ENCODE measurements at places on chromosomes 3 and 15.

DNA sequence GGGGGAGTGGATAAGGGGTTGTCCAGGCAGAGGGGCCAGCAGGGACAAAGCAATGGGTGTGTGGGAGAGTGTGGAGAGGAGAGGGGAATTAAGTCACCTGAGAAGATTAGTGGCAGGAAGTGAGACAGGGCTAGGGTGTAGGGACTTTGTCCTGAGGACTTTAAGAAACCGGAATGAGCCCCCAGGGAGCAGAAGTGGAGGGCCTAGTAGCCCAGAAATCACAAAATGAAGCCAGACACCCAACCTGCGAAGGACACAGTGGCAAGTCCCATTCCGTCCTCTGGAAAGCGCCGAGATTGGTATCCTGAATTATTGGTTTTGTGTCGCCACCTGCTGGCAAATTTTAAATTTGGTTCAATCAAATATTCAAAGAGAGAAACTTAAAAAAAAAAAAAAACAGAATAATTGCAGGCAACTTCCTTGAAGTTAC, 78.0 kb upstream of the SLC25A36 start:
- DNase-seq: peak; percentile 9

GRCh38 chr3:13025090-13025489, 48.1 kb downstream of the IQSEC1 start:
- DNase-seq: no peak

DNA sequence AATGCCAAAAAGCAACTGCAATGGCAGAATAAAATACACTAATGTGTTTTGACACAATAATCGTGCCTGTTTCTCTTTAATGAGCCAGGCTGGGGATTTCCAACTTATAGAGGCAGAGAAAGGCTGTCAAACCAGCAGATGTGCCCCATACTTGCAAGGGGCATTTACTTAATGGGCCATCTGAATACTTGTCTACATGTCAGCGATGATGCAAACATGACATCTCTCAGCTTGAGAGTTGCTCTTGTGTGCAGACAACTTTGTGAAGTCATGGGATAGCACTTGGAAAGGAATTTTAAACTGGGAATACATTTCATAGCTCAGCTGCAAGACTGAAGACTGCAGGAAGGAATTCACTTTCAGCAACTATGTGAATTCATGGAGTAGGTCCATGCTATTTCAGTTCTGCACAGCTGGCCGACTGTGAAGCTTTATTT, 127.4 kb upstream of the ADAMTS9 start:
- DNase-seq: no peak

- no peak for DNase-seq
Measured at GRCh38 chr3:94179059-94179458, 116.2 kb downstream of the NSUN3 start.

DNA sequence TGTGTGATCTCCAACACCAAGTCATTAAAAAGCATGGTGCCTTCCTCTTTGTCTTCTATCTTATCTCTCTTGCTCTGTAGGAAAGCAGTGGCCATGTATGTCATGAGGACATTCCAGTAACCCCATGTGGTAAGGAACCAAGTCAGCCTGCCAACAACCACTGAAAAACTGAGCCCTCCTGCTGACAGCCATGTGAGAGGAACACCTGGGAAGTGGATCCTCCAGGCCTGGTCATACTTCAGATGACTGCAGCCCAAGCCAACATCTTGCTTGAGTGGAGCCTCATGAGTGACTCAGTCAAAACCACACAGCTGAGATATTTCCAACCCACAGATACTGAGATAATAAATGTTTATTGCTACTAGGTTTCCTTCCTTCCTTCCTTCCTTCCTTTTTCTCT, 597.3 kb downstream of the ZIC1 start:
- no peak for DNase-seq

- no peak for DNase-seq
Measured at GRCh38 chr3:149605902-149606301, 51.9 kb downstream of the WWTR1 start.

DNA sequence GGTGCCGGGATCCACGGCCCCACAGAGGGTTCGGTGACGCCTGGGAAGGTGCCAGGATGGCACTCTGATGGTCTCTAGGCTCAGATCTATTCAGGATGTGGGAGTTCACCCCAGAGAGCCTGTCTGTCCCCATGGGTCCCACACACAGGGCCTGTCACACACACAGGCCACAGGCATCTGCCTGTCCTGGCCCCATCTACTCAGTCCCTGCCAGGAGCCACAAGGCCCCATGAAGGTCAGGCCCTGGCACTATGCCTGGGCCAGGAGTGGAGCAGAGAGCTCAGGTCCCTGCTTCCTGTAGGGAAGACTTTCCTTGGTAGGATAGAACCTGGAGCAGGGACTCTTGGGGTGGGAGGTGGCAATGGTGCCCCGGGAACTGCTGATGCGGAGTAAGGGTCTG, 49.0 kb upstream of the FURIN start:
- DNase-seq: no peak

DNA sequence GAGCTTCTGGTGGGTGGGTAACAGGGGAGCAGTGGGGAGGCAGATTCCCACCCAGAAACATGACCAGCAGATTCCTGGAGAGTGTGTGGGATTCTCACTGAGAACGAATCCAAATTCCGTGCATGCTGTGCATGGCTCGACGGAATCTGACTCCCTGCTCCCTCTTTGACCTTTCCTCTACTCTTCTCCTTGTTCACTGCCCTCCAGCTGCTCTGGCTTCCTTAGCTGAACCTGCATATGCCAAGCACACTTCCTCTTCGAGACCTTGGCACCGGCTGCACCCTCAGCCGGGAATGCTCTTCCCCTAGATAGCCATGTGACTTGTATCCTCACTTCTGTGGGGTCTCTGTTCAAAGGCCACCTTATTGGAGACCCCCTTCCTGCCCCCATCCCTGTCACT, 6.3 kb downstream of the INSYN1 start:
- DNase-seq: no peak

DNA sequence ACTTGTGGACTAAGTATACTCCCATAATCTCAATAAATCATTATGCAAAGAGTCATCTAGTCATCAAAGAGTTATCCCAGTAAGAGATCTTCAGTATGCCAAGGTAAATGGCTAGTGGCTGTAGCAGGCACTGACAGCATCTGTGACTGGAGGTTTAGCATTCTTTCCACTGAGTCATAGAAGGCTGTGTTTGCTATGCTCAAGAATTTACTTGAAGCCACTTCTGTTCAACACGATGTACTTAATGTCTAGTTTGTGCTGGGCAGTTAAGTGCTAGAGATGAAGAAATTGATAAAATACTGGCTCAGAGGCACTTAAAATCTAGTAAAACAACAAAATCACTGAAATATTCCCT, 13.0 kb downstream of the ZBED2 start:
- no peak for DNase-seq

DNA sequence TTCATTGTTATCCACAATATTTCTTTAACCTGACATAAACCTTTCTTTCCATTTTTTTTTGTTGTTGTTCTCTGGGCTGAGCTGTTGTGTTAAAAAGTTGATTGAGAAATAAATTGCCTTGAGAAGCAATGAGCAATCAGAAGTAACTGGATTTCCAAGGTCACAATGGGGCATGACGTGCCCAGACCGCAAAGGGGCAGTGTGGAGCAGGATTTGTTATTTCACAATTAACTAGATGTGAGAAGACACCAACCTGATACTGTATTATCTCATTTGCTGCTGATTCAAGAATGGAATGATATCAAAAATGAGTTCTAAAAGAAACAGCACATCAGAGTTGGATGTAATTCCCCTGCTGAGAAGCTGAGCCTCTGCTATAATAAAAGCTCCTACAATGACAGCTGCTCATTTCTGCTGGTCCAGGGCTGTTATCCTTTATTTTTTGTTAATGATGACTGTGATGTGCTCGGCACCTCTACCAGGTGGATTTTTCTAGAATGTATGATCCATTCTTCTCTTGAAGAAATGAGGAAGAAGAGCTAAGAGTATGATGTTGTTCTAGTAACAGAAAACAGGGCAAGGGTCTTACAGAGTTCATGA, 28.1 kb downstream of the CPNE4 start:
- DNase-seq: no peak

- no peak for DNase-seq
Measured at GRCh38 chr3:4882548-4882947, 96.7 kb upstream of the BHLHE40 start.

DNA sequence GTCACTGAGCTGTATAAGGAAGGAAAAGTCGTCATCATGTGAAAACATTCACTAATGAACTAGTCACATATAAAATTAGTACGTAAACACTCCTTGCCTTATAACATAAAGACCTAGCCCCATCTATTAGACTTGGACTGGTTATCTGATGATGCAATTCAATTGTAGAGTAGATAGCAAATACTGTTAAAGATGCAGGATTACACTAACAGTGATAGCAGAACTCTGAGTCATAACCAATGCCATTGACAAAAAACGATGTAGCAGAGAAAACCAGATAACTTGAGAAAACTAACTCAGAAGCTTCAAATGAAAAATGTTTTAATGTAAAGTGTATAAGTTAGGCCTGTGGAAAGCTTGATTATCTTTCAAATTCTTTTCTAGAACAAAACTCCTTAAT, 132.2 kb downstream of the WDR72 start:
- DNase-seq: no peak

GRCh38 chr3:101170062-101170771, 150.2 kb downstream of the IMPG2 start:
- DNase-seq: no peak

GRCh38 chr3:172847292-172847691, 96.8 kb downstream of the ECT2 start:
- no peak for DNase-seq

DNA sequence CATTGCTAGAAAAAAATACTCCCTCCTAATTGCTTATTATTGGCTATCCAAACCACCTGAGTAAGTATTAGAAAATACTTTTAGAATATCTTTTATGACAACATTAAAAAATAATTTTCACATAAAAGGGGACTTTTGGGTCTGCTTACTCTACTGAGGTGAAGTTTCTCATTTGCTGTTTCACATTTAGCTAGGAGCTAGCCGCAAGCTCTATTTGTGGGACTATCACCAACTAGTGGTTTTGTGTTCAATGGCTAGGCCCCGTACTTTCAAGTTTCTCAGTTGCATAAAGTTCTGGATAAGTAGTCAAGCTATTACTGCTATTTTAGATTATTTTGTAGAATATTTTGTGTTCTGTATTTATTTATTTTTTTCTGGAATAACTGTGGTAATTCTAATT, 244.2 kb upstream of the SLITRK3 start:
- DNase-seq: no peak

DNA sequence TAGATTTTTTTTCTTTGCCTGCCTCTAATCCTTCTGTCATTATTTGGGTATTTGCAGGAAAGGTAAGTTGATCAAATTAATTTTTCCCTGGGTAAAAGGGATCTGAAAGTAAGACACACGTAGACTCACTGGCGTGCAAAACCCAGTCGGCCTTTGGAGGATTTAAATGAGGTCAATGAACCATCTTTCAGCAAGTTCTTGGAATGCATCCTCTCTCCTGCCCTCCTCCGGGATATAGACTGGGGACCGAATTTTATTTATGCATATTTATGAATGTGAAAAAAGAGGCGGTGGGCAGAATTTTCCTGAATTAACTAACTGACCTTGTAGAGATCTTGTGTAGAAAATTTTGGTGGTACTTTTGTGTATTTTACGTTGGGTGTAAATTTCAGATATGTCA, 2.2 kb downstream of the CADM2 start:
- no peak for DNase-seq

GRCh38 chr3:119322021-119322834, 28.0 kb downstream of the ARHGAP31 start:
- DNase-seq: no peak

GRCh38 chr15:71386448-71387236, 271.4 kb downstream of the THSD4 start:
- no peak for DNase-seq

DNA sequence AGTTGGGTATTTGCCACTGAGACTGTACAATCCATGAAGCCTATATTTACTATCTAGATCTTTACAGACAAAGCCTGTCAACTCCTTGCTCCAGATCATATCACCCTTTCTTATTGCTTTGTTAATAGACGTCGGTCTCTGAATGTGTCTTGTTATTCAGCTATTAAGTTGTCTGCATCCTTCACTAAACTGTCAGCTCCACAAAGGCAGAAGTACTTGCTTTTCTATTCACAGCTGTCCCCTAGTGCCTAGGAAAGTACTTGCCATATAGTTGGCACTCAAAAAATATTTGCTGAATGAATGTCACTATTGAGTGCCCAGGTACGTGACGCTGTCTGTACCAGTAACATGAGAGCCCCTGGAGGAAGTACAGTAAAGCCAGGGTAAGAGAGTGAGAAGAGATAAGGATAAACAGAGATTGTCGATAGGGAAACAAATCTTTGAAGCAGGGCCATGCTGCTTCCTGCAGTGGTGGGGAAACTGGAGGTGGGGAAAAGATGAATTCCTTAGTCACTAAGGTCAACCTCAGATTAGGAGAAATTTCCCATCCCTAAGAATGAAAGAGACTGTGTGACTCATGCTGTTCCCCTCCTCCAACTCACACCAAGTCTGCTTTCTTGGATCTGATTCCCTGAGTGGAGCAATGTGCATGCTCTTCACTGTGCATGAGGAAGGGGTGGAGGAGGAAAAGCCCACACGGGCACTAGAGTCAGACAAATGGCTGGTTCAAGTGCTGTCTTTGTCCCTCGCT, 36.3 kb downstream of the PRICKLE2 start:
- no peak for DNase-seq

DNA sequence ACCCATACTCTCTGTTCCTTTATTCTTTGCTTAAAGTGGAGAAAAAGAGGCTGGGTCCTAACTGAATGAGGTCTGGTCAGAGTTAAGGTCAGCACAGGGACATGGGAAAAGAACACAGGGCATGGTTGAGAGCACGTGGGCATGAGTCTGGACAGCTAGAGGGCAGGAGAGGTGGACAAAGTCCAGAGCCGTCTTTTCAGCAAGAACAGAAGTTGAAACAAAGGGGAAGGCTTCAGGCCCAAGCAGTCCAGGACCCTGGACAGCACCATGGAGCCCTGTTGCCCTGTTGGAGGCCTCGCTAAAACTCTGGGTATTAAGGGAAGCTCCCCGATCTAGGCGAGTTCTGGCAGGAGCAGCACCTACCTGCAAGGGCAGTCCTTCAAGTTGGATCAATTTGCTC, 50.7 kb downstream of the XYLB start:
- DNase-seq: no peak

GRCh38 chr3:102060814-102061213, 211.5 kb downstream of the NFKBIZ start:
- DNase-seq: no peak

DNA sequence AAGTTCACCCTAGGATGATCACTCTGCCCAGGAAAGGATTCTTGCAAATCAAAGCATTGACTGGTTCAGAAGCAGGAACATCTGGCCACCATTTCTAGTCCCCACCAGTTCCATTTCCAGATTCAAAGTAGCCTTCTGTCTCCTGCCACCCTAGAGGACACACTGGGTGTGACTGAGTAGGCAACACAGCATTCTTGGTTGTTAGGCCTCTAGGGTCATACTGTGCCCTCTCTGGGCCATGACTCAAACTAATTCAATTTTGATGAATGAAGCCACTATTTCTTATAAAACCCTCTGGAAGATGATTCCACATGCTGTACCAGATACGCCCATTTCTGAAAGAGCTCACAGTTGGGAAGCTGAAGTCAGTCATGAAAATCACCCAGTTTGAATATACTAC, 69.7 kb downstream of the WDR76 start:
- DNase-seq: no peak

- DNase-seq: no peak
Measured at GRCh38 chr3:127849368-127849767, 27.1 kb upstream of the MGLL start.

Data from activated T-cell treated with anti-CD3 and anti-CD28 coated beads, Interleukin-2, amount 50 U/mL, for 4 hours (primary cell).